ENCODE measurements at places on chromosomes 6 and 20.

GRCh38 chr20:9186396-9186795 lies 117.5 kb downstream of the PLCB4 start:
- no peak for DNase-seq

GRCh38 chr20:40782043-40782368 lies 93.0 kb upstream of the MAFB start:
- no peak for DNase-seq

GRCh38 chr20:11492386-11492785 lies 425.3 kb upstream of the BTBD3 start:
- DNase-seq: no peak

DNA sequence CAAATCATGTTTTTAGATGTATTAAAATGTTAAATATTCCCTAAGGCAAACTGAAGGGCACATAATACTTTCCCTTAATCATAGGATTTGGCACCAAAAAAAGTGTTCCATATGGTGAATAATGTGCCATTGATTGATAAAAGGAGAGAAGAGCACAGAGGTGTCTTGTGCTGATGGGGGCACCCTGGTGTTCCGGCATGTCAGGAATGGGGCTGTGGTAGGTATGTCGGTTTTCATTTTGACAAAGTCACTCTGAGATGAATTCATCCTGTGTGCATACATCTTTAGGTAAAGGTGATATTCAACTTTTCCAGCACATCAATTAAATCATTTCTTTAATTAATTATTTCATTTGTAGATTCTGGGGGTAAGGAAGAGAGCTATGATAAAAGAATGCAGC lies 36.8 kb downstream of the CENPW start:
- DNase-seq: no peak

- DNase-seq: peak; percentile 77
Observed at GRCh38 chr20:51631011-51631950, 88.8 kb upstream of the NFATC2 start.

DNA sequence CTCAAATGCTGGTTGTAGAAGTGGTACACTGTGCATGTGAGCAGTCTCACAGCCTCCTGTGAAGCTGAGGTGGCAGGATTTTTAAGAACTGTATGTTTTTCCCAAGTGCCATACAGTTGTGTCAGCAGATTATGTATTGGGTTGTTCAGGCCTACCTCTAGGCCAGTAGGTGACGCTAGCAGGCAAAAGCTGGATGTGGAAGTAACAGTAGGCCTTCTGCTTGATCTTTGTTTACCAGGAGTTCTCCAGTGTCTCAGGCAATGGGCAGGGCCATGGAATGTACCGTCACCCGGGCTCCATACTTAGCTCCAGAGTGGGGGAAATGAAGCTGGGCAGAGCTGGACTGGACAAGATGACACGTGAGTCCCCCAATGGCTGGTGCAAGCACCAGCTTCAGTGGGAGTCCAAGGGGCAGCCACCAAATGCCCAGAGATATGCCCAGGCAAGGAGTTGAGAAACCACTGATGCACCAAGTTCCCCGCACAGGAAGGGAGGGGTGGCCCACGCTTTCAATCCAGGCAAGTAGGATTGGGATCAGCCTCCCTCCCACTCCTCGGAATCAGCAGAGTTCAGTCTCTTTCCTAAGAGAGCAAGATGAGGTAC lies 289.7 kb downstream of the HTR1B start:
- no peak for DNase-seq

DNA sequence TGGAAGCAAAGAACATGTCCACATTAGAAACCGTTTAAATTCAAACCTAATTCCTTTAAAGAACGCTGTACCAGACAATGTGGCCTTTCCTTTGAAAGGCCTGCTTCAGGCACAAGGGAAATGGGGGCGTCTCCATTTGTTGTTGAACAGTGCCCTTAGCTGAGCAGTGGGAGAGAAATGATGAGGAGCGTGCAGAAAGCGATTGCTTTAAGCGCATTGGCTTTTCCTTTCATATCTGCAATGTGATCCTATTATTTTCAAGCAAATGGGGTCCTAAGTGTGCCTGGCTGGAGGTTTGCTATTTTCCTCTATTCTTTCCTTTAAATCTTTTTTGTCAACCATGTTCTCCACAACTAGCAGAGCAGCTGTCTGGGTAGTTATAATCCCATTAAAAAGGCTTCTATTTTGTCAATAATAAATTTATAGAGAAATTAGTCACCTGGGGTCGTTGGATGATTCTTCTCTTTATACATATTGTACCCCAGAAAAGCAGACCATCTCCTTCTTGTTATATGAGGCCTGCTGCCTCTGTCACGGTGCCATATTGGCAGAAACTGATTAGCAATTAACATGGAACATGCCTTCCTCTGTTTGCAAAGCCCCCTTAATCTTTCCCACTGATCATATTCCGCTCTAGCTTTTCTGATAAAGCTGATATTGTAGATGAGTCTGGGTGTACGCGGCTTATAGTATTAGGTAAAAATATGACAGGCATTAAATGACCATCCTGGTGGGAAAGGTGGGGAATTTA lies 151.1 kb upstream of the JAG1 start:
- no peak for DNase-seq

GRCh38 chr6:149636124-149636523 lies 12.4 kb downstream of the KATNA1 start:
- DNase-seq: no peak

DNA sequence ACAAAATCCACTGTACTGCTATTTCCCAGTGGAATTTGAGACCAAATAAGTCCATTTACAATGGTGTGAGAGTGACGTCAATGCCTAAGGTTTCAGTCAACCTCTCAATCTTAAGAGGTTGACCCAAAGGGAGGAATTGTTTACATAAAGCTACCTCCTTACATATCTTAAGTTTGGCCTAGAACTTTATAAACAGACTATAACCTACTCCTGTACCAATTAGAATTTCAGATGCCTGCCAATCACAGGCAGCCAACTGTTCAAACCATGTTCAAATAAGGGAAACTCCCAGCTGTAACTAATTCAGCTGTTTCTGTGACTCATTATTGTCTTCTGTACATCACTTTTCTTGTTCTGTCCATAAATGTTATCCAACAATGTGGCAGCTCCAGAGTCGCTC lies 14.5 kb downstream of the LGSN start:
- DNase-seq: no peak
